ENCODE measurements at places on chromosomes 3 and 15.

DNA sequence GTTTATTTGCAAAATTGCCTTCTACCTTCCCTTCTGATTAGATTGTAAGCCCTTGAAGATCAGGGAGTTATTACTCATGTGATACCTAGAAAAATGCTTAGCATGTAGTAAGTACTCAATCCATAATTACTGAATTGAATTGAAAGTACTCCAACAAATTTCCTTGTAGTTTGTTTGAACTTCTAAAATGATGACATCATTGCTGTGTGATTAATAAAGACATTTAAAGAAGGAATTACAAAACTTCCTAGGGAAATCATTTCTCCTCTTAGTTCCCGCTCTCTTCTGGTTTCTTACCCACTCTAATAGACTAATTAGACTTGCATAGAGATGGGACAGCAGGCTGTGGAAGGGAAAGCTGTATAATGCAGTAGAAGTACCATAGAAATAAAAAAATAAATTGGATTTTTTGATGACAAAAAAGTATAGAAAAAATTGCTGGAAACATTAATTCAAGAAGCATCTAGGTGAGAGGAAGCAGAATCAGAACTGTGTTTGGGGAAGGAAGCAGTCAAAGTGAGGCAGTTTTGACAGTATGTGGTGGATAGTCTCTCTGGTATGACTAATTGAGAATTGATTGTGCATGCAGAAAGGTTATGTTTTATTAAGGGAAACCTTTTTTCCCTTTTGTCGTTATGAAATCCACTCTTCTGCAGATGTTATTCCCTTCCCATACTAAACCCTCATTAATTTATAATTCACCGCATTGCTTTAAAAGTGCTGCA lies 93.0 kb downstream of the ALCAM start:
- no peak for DNase-seq

GRCh38 chr3:197508461-197508860 lies 47.3 kb downstream of the BDH1 start:
- no peak for DNase-seq

GRCh38 chr3:105944721-105945120 lies 75.9 kb upstream of the CBLB start:
- no peak for DNase-seq

DNA sequence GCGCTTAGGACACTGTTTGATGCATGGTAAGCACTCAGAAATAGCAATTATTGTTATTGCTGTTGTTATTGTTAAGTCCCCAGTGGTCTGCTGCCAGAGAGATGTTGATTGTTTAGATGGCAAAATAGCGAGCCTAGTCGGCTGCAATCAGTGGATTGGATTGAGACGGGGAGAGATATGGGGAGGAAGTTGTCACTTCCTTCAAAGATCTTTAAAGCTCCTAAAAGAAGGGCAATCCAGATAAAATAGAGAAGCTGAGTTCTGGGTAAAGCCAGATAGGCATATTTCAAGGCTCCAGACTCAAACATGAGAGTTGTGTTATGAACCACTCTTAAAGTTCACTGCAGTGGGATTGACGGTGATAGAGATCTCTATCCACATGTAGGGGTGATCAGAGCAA lies 64.5 kb downstream of the RYR3 start:
- DNase-seq, result no peak

DNA sequence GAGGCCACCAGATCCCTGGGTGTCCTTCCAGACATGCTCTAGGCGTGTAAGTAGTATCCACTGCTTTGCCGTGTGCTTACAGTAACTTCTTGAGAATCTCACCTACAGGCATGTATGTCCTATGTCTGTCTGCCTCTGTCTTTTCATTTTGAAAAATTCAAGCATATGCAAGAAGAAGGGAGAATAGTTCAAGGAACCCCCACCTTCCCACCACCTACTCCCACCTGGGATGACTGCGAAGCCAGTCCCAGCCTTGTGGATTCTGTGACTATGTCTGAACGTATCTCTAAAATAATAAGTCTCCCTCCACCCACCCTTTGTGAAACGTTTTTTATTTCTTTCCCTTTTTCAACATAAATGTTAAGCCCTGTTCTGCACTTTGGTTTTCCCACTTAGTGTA lies 15.0 kb downstream of the CHST13 start:
- DNase-seq, result no peak

GRCh38 chr3:57998366-57999283 lies 9.6 kb upstream of the FLNB start:
- no peak for DNase-seq

GRCh38 chr3:124854009-124854408 lies 33.2 kb downstream of the ITGB5 start:
- no peak for DNase-seq

DNA sequence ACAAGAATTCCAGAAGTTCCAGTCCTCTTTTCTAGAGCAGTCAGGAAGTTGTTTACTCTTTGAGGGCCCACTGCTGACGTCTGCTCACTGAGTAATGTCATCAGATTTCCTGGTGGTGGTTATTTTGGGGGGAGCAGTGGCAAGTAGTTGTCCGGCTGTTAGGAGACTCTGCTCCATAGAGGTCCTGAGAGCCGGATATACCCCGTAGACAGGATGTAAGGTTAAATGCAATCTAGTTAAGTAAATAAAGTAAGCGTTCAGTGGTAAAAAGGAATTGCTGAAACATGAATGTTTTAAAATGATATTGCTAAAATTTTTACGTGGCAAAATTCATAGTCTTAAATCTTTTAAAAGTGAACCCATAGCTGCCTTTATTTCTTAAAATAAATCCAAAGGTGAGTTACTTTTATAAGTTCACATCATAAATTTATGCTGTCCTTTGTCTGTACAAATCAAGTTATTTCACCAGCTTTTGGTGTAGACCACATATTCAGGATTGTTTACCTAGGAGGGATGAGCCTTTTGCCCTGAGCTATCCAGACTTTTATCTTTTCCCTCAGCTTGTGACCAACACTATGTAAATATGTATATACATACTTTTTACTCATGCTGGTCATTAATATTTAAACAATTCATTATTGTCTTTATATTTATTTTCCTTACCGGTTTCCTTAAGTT lies 65.8 kb downstream of the PDE8A start:
- DNase-seq, result no peak

DNA sequence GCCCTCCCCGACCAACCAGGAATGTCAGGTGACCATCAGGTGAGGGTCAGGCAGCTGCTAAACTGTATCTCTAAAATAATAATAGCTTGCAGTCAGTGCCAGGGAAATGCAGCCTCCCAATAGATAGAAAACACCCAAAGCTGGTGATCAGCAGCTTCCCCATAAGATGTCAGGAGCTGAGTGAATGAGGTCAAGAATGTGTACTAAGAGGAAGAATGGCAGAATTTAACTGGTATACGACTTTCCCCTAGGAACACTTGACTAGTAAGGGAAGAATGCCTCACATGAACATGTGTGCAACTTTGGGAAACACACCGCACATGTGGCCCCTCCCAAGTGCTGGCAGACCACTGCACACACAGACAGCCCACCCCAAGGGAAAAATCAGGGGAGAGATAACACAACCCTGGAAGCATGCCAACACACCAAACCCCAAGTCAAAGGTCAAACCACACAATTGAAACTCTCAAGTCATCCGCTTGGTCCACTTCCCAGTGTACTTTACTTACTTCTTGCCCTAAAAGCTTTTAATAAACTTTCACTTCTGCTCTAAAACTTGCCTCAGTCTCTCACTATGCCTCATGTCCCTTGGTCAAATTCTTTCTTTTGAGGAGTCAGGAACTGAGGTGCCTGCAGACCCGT lies 806.5 kb downstream of the OTOL1 start:
- DNase-seq, result no peak

DNA sequence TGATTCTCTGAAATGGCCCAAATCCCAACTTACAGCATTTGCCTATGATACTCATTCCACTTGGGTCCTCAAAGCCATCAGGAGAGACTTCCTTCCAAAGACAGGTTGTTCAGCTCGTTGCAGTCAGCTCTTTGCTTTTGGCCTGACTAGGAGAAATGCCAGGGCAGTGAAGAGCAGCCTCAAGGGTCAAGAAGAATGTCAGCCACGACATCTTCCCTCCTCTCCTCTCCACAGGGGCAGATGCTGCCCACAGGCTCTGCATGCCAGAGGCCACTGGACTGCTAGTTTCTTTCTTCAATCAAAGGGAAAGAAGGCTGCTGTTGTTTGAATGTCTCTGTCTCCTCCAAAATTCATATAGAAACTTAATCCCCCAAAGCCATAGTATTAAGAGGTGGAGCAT lies 201.7 kb upstream of the PFN2 start:
- no peak for DNase-seq

DNA sequence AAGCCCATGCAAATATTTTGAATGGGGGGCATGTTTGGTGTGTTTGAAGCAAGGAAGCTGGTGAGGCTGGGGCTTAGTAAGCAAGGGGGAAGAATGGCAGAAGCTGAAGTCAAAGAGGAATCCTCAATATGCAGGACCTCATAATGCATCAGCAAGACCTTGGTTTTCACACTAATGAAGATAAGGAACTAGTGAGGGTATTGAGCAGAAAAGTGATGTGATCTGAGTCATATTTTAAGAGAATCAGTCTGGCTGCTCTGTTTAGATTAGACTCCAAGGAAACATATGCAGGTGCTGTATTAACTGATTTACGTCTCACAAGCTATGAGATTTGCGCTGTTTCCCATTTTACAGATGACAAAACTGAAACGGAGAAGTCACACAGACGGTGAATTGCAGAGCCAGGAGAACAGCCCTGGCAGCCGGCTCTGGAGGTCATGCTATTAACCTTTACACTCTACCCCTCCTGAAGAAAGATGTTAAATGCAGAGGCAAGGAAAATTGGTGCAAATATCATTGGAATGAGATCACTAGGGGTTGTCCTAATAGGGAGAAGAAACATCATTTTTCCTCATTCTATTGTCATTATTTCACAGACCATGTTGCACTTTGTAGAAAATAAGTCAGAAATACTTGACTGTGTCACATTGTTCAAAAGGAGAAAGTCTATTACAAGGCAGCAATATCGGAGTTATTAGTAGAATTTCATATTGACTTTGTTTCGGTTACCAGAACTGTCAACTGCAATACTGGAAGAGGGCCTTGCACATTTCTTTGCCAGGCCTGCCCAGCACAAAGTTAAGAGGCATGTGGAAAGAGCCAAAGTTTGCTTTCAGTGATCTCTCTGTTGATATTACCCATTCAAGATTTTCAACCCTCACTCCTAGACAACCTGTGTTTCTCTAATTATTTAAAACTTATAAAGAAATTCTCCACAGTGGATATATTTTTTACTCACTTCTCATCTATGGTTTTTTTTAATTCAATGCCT lies 64.9 kb downstream of the COL8A1 start:
- DNase-seq, result no peak

- DNase-seq, result no peak
These were observed 317.3 kb downstream of the FGF12 start for GRCh38 chr3:192409838-192410683.

DNA sequence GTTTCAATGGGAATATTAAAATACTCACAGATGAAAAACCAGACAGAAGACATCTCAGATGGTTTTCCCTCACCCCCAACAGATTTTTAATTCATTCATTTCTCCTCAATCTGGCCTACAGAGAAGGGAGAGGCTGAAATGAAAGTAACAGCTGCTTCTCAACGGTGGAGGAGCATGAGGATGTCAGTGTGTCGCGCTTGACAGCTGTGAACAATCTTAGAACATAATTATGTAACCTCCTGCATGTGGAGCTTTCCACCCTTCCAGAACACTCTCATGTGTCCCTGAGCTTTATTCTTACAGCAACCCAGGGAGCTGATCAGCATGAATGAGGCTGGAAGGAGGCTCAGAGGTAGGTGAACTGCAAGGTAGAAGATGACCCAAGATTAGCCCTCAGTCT lies 52.7 kb downstream of the MB21D2 start:
- DNase-seq, result no peak

DNA sequence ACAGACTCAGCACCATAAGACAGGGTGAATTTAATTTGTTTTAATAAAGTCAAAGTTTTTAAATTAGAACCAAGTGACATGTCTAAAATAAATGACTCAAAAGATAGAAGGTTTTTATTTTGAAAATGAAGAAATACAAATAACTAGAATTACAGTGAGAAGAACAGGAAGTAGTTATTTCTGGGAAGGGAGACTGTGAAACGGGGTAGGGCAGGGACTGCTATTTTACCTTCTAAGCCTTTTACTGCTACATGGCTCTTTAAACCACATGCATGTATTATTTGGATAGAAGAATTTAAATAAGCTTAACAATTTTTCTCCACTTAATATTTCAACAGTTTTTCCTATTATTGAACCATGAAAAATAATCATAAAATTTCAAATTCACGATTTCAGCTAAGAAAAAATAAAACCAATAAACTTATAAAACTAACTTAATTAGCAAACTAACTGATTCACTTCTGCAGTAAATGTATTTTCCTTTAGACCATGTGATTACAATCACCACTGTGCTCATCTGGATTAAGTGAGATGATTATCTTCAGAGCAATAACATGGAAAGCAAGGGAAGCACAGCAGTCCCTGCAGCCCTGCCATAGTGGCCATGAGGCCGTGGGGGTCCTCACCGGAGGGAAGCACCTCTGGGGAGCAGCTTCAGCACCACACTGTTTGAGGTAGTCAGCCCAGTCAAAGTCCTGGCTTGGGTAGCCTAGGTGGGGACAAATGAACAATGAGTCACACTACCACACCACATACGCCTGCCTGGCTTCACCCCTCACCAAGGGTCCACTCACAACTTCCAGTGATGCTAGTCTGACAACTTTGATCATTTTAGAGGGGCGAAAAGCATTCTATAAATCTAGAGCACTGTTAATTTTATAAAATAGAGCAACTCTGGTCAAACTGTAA lies 28.3 kb upstream of the STIMATE start:
- no peak for DNase-seq

GRCh38 chr15:91865486-91865885 lies 12.0 kb downstream of the SLCO3A1 start:
- no peak for DNase-seq

GRCh38 chr3:188348435-188349244 lies 194.7 kb downstream of the LPP start:
- DNase-seq, result peak; percentile 95

DNA sequence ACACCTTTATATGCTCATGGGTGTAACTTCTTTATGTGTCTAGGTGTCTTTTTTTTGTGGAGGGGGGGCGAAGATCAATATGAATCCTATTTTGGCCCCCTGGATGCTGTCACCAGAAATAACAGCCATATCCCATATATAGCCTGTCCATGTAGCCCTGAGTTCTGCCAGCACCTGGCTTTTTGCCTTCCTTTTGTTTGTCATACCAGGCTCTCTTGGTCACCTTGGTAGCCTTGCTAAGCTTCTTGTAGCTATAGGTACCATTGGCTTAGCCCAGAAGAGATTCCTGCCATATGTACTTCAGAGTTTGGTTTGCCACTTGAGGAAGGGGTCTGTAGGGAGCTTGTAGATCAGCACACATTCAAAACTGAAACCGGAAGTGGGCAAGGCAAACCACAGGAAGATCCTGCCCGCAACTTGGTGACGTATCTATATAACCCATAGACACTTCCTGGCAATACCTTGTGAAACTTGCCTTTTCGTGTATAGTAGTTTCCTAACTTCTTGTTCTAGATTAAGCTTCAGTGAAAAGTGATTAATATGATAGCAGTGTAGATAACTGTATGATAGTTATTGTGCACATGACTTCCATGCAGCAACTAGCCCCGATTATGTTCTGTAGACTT lies 11.9 kb downstream of the RASA2 start:
- no peak for DNase-seq

- peak; percentile 83 for DNase-seq
These were observed 386 bp downstream of the SQOR start for GRCh38 chr15:45635191-45635638.

Data from RWPE2 (cell line).